ENCODE measurements at places on chromosomes 1 and 21.

DNA sequence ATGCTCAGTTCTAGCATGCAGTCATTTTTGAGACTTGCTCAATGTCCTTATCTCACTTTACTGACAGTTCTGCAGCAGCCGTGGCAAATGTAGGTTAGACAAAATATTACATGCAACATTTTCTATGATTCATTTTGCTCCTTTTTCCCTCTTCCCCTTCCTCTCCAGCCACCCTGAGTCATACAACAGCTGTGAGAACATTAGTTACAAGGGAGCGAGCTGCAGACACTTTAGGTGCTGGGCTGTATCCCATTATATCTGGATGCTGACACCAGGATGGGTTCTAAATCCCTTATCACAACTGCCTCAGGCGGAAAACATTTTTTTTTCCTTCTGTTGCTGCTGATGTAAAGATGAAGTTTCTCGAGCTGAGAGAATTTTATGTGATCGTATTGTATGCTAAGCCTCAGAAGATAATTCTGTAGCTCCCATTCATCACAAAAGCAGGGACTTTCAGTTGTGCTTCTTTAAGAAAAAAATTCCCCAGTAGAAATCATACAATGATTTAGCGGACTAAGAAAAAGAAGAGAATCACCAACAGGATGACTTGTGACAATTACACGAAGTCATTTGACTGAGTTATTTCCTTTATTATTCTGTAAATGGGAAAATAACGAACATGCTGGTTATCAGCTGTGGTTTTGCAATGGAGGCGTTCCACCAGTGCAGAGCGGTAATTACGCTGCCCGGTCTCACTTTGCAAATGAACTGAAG is 345.0 kb downstream of the DISC1 start:
- DNase-seq = no peak

GRCh38 chr1:49424782-49425181 is 599.0 kb downstream of the AGBL4 start:
- DNase-seq = no peak

GRCh38 chr1:19191811-19192210 is 18.3 kb downstream of the UBR4 start:
- no peak for DNase-seq

GRCh38 chr1:233295975-233296322 is 424 bp upstream of the PCNX2 start:
- no peak for DNase-seq

GRCh38 chr21:17462276-17462981 is 50.4 kb upstream of the CXADR start:
- no peak for DNase-seq

- no peak for DNase-seq
Observed at GRCh38 chr1:165891111-165891860, 63.9 kb downstream of the UCK2 start.

Measured in stimulated activated CD4-positive, alpha-beta T cell treated with anti-CD3 and anti-CD28 coated beads, Interleukin-12 subunit alpha, Interleukin-12 subunit beta, amount 100 ng/mL, for 24 hours (primary cell).